ENCODE measurements at places on chromosomes 3 and 15.
A peak's percentile ranks its signal among the peaks of the same experiment; 100 is the strongest.

GRCh38 chr15:35229085-35229484 lies 144.0 kb upstream of the NANOGP8 start:
- DNase-seq: no peak

DNA sequence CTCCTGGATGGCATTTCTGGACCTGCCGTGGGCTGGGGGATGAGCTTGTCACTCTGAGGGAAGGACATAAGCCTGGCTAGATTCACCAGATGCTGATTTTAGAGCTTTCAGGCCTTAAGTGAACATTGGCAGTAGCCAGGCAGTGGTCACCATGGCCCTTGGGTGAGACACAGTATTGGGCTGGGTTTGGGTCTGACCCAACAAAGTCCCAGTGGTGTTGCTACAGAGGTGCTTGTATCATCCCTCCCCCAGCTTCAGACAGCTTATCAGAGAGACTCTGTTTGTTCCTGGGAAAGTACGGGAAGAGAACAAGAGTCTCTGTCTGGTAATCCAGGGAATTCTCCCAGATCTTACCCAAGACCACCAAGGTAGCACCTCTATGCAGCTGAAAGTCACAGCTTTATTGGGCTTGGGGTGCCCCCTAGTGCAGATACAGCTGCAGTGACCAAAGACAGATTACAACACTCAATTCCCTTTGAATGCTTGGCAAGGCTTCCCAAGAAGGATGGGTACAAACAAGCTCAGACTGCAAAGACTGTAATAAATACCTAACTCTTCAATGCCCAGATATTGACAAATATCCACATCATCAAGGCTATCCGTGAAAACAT lies 9.8 kb upstream of the RUVBL1 start:
- DNase-seq: no peak

- DNase-seq: no peak
Measured at GRCh38 chr3:151016478-151016795, 43.9 kb upstream of the CLRN1 start.

DNA sequence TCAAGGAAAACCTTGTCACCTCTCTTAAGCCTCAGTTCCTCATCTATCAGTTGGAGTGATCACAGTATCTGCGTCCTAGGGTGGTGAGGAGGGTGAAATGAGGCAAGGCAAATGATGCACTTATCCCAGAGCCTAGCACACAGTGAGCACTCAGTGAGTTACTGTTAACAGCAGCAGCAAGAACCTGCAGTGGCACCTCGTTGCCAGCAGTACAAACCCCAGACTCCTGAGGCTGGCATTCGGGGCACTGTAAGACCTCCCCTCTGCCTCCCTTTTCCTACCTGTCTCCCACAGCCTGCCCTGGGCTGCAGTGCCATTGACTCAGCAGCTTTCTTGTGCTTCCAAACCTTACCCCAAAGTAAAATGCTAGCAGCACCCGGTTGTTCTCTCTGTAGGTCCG lies 82.9 kb upstream of the EIF1B start:
- DNase-seq: no peak

- DNase-seq: no peak
Measured at GRCh38 chr3:112774293-112774926, 72.3 kb downstream of the CD200R1L start.

- DNase-seq: no peak
Measured at GRCh38 chr15:36658898-36659639, 79.6 kb downstream of the CDIN1 start.

GRCh38 chr3:127014536-127015281 lies 31.8 kb downstream of the PLXNA1 start:
- no peak for DNase-seq

DNA sequence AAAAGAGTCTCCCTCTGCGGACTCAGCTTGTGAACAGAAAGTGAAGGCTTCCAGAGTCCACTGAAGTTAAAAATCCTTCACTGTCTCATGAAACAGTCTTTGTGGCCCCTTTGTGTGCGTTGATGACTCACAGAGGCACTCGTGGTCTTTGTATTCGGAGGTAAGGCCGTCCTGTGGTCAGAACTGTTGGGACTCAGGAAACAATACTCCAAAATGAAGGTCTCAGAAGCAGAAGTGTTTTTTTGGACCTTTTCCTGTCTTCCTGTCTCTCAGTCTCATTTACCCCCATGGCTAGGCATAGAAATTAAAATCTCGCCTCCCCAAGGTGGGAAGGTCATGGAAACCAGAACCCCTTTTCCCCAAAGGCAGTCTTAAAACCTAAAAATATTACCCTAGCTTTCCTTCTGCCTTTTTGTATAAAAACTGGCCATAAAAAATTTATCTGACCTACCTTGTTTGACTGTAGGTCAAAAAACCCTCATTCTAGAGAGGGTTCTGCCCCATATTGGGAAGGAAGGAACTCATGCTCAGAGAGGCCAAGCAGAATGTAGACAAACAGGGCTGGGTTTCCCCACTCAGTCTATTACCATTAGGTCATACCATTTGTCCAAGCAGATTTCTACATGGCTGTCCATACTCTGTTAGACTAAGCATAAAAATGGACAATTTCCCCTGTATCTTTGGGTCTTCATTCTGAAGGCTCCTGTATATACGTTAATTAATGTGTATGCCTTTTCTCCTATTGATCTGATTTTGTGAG lies 19.1 kb upstream of the EPB42 start:
- DNase-seq: no peak

DNA sequence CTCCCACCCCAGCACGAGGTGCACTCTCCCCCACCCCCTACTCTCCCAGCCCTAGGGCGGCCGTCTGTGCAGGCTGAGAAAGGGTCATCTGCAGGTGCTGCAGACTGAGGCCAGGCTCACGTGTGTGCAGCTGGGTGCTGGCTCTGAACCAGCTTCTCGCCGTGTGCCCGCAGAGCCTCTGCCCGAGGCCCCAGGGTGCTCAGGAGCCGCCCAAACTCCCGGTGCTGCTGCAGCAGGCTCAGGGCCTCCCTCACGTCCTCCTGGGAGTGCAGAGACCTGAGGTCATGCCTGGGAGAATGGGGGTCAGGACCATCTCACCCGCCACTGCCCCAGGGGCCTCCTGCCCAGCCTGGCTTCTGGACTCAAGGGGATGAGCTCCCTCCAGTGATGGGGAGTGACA lies 17.2 kb downstream of the SPTBN5 start:
- no peak for DNase-seq

- DNase-seq: no peak
Measured at GRCh38 chr3:188568736-188569135, 414.8 kb downstream of the LPP start.

- DNase-seq: no peak
Measured at GRCh38 chr3:45118615-45119071, 27.5 kb downstream of the CDCP1 start.

- no peak for DNase-seq
Measured at GRCh38 chr15:96746665-96747064, 416.2 kb downstream of the NR2F2 start.

DNA sequence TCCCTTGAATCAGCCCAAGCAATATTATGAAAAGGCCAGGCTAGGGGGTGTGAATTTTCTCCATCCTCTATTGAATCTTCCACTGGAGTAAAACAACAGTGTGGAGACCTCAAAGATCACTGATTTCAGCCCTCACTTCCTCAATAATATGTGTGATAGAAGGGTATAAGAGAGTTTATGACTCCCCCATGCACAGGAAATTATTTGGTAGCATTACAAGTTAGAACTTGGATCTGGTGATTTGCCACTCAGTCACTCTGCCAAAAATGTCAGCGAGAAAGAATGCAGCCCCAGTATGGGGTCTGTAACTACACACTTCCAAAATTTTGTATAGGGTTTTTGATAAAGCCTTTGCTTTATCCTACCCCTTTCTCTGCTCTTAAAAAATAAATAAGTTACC lies 81.0 kb upstream of the KCNMB2 start:
- DNase-seq: peak; percentile 57

DNA sequence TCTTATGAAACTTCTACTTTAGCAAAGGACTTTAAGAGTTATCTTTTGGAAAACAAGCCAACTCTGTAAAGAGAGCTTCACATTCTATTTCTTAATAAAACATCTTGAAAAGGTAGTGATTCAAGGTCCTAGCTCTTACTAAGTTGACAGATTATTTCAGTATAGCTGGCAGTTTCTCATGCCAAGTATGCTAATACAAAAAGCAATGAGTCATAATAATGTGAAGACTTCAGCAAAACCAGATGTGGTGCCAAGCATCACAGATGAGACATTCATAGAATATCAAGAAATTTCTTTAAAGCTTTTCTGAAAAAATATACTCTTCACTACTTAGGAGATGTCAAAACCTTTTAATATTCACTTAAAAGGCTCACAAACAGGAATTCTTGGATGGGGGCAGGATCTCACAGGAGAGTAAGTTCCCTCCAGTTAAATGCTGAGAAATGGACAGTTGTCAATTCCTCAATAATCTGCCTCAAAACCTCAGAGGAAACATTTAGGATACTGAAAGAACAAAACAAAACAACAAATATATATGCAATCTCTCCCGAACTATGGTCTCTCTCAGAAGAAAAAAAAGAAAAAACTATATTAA lies 45.6 kb downstream of the DCBLD2 start:
- DNase-seq: no peak

GRCh38 chr15:83970295-83970890 lies 265.2 kb upstream of the GOLGA6L4 start:
- DNase-seq: peak; percentile 75

DNA sequence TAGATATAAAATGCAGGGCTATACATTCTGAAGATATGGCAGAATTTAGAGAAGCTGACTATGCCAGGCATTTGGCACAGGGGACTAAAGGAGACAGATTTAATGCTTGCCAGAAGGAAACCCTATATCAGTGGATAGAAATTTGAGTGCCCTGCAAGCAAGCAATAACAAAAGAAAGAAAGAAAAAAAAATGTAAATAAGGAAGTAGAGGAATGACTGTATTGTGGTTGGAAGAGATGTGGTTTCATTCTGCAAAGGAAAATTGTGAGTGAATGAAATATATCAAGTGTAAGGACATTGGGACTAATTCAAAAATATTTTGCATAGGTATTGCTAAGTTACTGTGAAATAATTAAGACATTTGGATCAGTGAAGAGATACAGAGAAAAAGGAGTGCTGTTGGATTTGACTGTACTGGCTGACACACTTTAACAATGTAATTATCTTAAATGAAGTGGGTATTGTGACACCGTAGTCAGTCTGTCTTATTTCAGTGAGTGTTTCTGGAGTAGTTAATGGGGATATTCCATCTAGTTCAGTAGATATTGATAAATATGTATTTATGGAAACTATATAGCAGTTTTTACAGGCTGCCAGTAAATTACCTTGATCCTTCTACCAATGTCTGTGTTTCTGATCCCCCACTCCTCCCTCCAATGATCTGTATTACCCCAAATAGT lies 418.2 kb downstream of the CNTN4 start:
- DNase-seq: no peak

- peak; percentile 73 for DNase-seq
Measured at GRCh38 chr3:127792541-127793292, 29.6 kb downstream of the MGLL start.

DNA sequence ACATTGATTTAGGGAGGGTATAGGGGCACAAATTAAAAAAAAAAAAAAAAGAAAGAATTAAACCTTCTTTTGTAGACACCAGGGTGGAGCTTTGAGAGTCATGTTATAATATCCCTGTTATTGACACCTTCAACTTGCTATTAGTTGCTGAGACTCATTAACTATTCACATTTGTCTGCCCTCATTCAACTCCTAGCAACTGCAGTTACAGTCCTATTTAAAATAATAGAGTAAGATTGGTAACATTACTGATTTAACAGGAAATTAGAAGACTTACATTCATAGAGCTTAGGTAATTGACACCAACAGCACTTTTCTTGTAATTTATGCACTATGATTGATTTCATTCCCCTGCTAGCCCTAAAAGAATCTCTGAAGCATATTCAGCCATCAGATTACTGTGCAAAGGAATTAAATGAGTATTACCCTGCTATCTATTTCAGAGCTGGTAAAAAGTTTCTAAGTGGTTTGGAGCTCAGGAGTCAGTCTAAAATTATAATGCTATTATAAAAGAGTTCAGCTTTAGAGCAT lies 148.8 kb upstream of the TBL1XR1 start:
- DNase-seq: no peak

All from right hindlimb (tissue), 1 donor.